Activated naive CD4-positive, alpha-beta T cell (primary cell): ENCODE measurements at places on chromosomes 1 and 21.

GRCh38 chr1:40985875-40986274 is 6.4 kb downstream of the CTPS1 start:
- DNase-seq, result no peak

- no peak for DNase-seq
These were observed 82.0 kb downstream of the UBIAD1 start for GRCh38 chr1:11354893-11355553.

DNA sequence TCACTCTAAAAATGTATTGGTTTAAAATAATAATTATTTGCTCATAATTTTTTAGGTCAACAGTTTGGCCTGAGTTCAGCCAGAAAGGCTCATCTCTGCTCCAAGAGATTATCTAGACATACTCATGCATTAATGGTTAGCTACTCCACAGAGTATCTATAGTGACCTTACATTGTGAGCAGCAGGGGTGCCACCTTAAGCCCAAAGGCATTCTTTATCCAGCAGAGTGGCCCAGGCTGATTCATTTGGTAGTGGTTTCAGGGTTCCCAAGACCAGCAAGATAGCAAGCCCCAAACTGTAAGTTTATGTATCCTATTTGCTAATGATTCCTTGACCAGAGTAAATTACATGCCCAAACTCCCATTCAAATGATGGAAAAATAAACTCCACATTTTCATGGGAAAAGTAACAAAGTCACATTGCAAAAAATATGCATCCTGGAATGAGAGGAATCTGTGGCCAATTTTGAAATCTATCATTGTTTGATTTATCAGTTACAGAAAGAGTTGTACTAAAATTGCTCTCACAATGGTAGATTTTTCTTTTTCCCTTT is 182.6 kb upstream of the KCNK2 start:
- DNase-seq, result no peak

GRCh38 chr1:233707153-233707879 is 93.4 kb downstream of the KCNK1 start:
- no peak for DNase-seq

GRCh38 chr1:164861632-164862031 is 302.6 kb downstream of the PBX1 start:
- DNase-seq, result no peak

GRCh38 chr21:39564200-39564599 is 48.5 kb upstream of the B3GALT5 start:
- DNase-seq, result no peak

DNA sequence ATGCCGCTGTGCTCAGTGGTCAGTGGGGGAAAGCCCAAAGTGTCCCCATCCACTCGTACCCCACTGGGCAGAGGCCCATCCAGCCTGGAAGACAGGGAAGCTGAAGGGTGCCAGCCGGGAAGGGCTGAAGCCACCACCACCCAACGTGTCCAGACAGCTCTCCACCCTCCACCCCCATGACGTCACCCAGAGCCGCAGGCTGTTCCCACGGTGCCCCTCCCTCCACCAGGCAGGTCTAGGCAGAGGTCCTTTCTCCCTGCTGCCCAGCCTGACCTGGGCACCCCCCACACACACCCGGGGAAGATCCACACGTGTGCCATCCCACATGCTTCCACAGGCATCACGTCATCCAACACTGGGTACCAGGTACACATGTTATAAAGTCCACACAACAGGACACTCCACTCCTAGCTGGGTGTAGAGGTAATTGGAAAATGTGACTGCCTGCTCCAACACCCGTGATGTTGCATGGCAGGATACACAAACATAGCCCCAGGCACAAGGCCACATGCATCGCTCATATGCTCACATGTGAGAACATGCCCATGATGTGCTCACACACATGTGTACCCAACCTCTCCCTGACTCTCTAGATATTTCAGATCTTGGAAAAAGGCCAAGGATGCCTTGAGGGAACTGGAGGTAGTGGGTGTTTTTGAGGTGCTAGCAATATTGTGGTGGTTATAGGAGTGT is 5.1 kb upstream of the ARHGAP30 start:
- no peak for DNase-seq

- DNase-seq, result no peak
These were observed 20.3 kb upstream of the TNFRSF1B start for GRCh38 chr1:12146343-12147112.

- no peak for DNase-seq
These were observed 287.5 kb upstream of the DAB1 start for GRCh38 chr1:57711326-57711725.

- DNase-seq, result no peak
These were observed 1.4 kb upstream of the ZC3H12A start for GRCh38 chr1:37472994-37473393.

DNA sequence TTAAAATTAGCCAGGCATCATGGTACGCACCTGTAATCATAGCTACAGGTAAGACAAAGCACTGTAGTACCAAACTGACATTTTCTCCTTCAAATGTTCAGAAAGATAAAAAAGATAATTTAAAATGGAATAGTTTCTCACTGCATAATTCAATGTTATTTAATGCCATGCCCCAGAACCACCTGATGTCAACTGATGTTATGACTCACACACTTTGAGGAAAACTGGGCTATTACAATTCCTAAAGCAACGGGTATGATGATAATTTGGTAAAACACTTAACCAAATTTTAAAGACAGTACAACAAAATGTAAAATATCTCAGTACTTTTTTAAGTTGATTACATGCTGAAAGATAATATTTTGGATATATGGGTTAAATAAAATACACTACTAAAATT is 22.9 kb upstream of the PLEKHO1 start:
- DNase-seq, result no peak

DNA sequence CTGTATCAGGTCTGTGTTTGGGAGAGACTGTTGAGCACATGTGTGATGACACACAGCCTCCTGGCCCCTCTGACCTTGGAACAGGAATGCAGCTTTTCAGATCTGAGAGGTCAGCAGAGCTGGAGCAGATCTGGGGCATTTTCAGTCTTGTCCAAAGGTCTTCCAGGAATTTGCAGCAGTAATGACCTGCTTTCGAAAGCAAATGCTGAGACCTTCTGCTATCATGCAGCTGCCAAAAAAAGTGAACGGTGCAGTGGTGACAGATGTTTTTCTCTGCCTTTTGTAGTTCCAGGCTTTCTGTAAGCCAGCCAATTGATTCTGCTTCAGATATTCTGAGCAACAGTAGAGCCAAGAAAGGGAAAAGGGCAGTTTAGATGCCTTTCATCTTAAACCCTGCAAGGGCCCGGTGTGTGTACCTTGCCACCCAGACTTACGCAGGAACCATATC is 137.8 kb upstream of the COA6 start:
- DNase-seq, result no peak

- DNase-seq, result no peak
These were observed 1.9 kb downstream of the OLIG1 start for GRCh38 chr21:33071770-33072306.

- DNase-seq, result no peak
These were observed 47.3 kb upstream of the ST6GALNAC5 start for GRCh38 chr1:76820028-76820427.

DNA sequence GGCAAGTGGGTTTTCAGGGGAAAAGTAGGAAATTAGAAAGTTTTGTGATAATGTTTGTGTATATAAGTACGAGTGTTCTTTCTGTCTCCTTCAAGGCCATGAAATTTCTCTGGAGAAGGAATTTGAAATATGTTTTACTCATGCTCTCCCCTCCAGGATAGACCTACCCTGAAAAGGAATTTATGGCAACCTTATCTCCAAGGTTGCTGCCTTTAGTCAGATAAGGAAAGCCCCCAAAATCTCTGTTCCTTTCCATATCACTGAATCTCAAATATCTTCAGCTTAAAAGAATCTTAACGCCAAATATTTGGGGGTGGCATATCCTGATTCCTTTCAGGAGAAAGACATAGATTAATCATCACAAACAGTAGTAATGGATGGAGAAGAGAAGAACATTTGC is 499 bp upstream of the C4BPB start:
- no peak for DNase-seq

DNA sequence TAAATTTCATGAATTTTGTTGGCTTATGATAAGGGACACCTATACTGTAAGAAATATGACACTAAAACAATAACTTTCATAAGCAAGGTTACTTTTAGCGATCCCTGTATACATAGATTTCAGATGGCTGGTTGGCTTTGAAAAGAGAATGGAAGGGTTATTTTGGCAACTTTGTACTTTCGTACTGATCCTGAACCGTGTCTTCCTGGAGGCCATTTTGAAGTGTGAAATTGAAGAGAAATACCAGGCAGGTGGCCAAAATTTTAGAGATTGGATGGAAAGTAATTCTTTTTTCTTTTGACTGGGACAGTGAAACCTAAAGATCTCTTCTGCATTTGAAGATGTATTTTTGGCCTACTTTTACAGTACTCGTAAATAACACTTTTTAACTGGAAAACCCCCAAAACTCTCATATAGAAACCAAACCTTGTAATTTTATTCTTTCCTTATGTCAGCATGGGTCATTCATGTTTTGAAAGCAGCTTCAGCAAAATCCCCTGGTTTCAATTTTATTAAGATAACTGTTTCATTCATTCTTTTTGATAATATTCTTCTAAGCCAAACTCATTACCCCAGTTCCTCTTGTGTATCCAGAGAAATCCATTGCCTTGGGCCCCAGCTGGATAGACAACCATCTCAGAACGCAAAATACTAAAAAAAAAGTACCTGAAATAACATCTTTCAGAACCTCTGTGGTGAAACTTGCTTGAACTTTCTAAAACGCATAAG is 38.4 kb upstream of the ZNF281 start:
- DNase-seq, result no peak

DNA sequence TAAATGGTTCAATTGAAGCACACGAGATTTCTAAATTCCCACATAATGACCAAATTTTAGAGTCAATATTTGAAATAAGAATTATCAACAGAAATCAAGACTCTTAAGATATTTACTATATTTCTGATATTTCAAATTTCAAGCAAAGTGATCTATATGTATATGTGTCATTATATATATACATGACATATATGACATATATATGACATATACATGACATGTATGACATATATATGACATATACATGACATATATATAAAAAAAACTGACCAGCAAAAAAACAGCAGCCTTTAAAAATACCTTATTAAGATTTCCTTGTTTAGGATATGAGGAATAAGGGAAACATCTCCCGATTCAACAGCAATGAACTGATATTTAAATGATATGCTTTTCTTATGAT is 266.2 kb downstream of the FAF1 start:
- DNase-seq, result no peak

DNA sequence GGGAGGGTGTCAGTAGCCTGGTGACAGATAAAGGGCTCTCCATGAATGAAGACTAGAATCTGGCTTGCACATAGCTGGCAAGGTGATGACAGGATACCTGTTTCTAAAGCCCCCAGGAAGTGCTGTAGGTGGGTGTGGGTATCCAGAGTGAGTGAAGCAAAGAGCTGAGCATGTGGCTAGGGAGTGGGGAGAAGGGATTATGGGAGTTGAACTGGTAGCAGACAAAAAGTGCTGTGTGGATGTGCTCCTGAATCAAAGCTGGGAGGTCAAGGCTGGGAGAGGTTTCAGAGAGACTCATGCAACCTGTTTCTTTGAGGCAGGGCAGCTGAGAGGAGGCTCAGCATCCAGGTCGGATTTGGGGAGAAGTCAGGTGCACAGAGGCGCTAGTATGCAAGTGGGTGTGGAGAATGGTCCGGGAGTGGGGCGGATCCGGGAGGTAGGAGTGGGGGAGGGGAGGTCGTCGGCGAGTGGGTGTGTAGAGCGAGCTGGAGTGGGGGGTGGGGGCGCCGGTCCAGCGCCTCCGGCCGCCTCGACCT is 600 bp downstream of the ASTN1 start:
- no peak for DNase-seq

DNA sequence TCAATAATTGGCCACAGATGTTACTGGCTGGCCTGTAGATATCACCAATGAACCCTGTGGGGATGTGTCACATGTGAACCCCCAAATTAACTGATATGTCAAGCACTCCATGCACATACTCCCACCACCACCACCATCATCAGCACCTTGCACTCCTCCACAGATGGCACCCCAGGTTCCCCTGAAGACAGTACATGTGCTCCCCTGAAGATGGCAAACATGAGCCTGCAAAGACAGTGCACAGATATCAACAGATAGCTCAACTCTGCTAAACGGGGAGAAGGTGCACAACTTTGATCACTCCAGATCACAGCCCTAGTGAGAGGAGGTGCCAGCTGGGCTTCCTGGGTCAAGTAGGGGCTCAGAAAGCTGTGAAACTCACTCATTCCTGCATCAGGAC is 74.4 kb downstream of the CLCA4 start:
- DNase-seq, result no peak

GRCh38 chr1:29934255-29934772 is 698.0 kb downstream of the PTPRU start:
- no peak for DNase-seq

- DNase-seq, result no peak
These were observed 21.1 kb upstream of the UBXN10 start for GRCh38 chr1:20164694-20165202.

- peak; percentile 42 for DNase-seq
These were observed 68.3 kb upstream of the SIM2 start for GRCh38 chr21:36630485-36631206.

- no peak for DNase-seq
These were observed 9.7 kb downstream of the BATF3 start for GRCh38 chr1:212689758-212690529.

- DNase-seq, result no peak
These were observed 355.2 kb downstream of the SMYD3 start for GRCh38 chr1:246151796-246152434.

GRCh38 chr1:198495631-198496030 is 44.8 kb downstream of the ATP6V1G3 start:
- DNase-seq, result no peak

- no peak for DNase-seq
These were observed 6.5 kb upstream of the TFF2 start for GRCh38 chr21:42357307-42357706.

- DNase-seq, result no peak
These were observed 65.4 kb downstream of the ABCA4 start for GRCh38 chr1:94055459-94056122.

DNA sequence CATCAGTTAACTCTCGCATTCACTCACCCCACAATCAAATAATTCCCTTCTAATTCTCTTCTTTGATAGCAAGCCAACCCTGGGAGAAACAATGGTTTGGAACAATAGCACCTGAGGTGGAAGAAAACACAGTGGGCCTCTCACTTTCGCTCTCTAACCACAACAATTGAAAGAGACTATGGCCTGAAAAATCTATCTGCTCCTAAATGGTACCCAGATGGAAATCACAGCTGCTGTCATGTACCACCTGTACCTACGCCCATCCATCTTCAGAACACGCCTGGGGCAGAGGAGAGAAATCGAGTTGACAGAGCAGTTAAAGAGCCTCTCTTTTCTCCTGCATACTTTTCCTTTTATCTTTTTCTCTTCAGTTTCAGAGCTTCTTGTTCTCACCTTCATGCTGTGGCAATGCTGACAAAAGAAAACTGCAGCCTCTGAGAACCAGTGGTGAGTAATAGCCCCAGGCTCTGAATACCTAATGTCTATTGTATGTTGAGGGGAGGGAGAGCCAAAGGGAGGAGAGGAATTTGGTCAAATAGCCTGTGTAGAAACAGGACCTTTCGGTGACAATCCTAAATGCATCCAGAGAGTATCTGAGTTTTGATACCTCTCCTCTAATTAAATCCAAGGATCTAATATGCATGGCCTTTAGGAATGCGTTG is 57.7 kb downstream of the ZC3H11B start:
- DNase-seq, result no peak

- DNase-seq, result no peak
These were observed 29.3 kb downstream of the RAB3B start for GRCh38 chr1:51961231-51961630.
